ENCODE measurements at places on chromosomes 11 and 22.

GRCh38 chr22:30978304-30978962, 9.4 kb downstream of the TUG1 start:
- DNase-seq, result no peak

- peak; percentile 9 for DNase-seq
Measured at GRCh38 chr11:2483426-2483825, 38.6 kb downstream of the KCNQ1 start.

DNA sequence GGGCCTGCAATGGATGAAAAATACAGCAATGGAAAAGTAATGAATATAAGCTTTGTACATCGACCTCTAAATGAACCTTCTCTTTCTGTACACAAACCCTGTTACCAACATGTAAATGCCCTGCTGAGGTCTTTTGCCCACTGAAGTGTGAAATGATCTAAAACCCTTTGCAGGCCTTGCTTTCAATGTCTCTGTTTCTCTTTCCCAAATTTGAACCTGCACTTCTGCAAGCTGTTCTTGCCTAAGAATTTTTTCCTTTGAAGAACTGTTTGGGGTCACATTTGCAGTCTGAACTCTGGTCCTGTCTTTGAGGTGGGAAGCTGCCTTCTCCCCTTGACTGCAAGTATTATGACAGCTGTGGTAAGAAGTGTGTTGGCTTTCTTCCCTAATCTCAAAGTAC, 1237.1 kb downstream of the FAM181B start:
- peak; percentile 55 for DNase-seq

DNA sequence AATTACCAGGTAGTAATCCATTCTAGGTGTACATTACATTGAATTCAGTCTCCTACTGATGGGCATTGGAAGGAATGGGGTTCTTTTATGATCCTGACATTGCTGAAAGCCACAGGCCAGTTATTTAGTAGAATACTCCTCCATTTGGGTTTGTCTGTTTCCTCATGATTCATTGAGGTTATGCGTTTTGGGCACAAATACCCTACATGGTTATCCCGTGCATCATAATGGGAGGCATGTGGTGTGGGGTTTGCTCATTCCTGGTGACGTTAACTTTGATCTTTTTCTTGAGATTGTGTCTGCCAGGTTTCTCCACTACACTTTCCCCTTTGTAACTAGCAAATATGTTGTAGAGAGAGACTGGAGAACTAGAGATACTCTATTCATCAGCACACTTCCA, 5.5 kb downstream of the FOLR3 start:
- no peak for DNase-seq

GRCh38 chr11:6670202-6670830, 12.8 kb downstream of the MRPL17 start:
- DNase-seq, result no peak

DNA sequence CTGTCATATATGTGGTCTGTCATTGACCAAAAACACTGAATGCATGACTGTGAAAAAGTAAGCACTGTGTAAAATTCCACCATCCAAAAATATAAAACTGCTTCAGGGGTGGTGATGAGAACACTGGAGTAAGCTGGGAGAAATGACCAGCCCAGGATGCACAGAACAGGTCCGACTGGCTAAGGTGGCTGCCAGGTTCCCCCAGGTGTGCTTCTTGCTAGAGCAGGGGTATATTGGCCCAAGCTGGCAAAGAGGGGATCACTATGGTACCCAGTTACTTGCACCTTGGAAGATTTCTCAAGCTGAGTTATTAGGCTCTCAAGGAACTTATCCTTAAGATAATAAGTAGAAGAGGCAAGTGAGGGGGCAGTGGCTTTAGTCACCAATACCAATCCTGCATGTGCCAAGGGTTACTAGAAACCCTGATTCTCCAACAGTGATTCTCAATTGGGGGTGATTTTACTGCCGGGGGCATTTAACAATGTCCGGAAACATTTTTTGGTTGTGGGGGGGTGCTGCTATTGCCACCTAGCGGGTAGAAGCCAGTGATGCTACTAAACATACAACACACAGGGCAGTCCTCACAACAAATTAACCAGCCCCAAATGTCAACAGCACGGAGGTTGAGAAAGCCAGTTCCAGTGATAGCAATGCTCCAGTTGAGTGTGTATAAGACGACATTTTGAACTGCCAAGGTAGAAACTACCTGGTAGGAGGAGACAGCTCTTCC, 15.7 kb downstream of the SNU13 start:
- no peak for DNase-seq
